ENCODE measurements at places on chromosomes 6 and 20.
A peak's percentile ranks its signal among the peaks of the same experiment; 100 is the strongest.

DNA sequence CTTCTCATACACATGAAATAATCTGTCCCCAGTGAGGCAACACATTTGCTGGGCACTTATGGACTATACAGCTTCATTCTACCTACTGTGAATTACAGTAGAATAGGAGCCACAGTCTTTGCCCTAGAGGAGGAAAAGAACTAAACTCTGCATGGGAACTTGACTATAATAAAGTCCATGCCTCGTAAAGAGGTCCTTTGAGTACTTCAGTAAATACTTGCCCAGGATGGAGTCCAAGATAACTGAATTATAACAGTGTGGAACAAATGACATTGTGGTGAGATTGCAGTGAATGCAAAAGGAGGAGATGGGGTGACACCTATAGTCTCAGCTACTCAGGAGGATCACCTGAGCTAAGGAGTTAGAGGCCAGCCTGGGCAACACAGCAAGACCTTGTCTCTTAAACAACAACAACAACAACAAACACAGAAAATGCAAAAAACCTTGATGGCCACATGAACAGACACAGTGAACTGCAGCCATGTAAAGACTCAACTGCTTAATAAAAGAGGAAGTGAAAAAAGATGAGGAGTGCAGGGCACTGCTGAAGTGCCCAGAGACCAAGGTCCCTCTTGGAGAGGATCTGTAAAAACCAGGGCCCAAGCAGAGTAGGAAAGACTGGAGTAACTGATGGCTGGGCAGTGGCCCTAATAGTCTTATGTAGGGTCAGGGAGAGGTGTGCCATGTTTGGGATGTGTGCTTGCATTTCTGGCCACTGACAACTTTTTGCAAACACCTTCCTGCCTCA, 3.7 kb downstream of the MRPS18A start:
- DNase-seq: no peak

DNA sequence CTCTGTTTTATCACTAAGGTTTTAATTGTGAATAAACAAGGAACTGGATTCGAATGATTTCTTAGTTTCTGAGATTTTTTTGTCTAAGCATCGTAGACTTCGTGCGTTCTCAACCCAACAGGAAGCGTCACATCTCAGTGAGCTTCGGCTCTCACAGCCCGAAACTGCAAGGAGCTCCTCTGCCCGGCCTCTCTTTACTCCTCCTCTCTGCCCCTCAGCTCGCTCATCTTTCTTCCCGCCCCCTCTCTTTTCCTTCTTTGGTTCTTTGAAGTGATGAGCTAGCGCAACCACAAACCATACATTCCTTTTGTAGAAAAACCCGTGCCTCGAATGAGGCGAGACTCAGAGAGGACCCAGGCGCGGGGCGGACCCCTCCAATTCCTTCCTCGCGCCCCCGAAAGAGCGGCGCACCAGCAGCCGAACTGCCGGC, 480 bp upstream of the NT5E start:
- peak; percentile 27 for DNase-seq

DNA sequence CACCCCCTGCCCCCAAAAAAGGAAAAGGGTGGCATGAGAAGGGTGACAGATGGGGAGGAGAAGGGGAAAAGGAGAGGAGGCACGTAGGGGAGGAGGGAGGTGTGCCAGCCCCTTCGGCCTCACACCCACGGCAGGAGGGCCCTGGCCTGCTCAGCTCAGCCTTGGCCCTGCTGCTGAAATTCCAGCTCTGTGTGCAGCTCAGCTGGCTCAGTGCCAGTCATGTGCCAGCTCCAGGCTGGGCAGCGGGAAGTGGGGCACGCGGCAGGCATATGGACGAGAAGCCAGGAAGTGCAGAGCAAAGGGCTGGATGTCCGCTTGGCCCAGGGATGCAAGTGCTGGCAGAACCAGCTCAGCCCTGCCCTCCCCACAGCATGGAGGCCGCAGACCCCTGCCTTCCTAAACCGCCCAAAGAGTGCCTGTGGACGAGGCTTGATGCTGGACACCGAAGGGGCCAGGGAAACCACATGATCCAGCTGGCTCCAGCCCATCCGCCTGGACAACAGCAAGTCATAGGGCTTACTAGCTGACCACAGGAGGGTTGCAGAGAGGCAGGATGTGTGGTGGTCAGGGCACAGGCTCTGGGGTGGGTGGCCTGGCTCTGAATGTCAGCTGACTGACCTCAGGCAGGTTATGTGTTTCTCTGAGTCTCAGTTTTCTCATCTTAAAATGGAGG, 60.2 kb downstream of the NOL4L start:
- DNase-seq: no peak

- no peak for DNase-seq
These were observed 429.7 kb upstream of the RUNX2 start for GRCh38 chr6:44898296-44898930.

- DNase-seq: no peak
These were observed 31.9 kb downstream of the MARCKS start for GRCh38 chr6:113888956-113889630.

GRCh38 chr6:43579171-43579570, 3.2 kb downstream of the POLH start:
- no peak for DNase-seq

DNA sequence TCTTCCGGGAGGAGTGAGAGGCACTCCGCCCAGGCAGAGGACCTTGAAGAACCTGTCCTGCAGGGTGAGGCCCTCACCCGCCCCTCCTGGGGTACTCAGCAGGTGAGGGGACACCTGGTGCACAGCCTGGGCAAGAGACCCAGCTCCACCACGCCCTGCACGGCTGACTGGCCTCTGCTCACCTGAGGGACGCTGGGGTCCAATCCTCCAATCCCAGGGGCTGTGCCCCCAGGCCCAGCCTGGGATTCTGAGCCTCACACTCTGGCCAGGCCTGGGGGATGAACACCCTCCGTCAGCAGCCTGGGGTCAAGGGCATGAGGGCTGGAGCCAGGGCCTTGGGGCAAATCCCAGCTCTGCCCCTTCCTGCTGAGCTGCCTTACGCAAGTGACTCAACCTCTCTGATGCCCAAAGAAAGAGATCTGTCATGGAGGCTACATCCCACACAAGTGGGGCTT, 149.9 kb upstream of the PTPN1 start:
- DNase-seq: no peak

DNA sequence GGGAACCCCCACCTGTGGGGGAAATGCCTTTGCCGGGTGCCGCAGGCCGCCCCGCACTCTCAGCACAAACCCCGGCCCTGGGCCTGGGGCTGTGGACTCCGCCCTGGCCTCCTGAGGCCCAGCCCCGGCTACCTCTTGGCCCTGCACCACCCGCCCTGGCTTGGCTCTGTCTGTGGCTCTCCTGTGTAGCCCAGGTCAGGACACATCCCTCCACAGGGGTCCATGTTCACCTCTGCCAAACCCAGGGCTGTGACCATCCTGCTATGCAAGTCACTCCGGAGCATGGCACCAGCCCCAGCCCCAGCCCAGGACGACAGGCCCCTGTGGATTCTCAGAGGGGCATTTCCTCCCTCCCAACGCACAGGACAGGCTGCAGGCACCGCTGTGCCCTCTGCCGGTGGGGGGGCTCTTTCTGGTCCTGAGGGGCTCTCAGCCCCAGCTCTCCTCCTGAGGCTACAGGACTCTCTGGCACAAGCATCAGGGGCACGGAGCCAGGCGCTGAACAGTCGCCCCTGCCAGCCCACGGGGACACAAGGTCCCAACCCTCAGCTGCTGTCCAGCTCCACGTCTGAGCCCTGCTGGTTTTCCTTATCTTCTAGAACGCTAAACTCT, 45.7 kb downstream of the TAF4 start:
- DNase-seq: no peak

GRCh38 chr6:163599136-163599535, 184.6 kb downstream of the QKI start:
- DNase-seq: no peak

GRCh38 chr20:4243071-4243470, 227.7 kb upstream of the RNF24 start:
- no peak for DNase-seq
